Stimulated activated CD8-positive, alpha-beta memory T cell treated with anti-CD3 and anti-CD28 coated beads, Interleukin-7, amount 100 ng/mL, for 48 hours (primary cell): ENCODE measurements at places on chromosomes 3 and 15.

DNA sequence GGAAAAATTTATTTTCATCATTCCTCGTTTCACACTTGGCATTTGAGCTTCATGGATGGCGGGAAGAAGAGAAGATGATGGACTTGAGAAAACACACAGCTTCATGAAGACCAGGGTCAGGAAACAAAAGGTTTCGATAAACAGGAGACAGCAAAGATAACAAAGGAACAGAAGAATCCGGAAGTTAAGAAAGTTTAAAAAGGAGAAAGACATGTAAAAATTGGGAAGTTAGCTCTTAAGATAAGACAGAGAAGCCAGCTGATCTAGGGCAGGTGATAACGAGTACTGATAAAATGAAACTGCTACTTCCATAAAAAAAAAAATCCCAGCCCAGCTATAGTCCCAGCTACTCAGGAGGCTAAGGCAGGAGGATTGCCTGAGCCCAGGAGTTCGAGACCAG lies 23.9 kb downstream of the IL5RA start:
- DNase-seq = no peak

GRCh38 chr3:25420147-25420546 lies 7.9 kb upstream of the RARB start:
- DNase-seq = no peak

DNA sequence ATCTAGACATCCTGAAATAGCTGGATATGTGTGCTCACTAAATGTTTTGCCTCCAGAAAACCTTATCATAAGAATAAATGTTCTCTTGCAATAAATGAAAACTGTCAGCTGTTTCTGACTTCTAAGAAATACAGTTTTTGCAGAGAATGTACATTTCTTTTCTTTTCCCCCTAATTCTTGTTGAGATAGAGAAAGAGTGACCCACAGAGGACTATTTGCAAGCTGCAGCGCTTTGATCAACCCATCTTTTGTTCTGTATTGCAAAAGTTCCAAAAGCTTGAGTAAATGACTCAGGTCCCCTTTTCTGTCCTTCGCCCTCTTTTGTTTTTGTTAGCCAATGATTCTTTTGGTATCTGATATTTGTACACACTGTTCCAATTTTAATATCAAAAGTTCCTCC lies 141.9 kb downstream of the BBX start:
- no peak for DNase-seq

DNA sequence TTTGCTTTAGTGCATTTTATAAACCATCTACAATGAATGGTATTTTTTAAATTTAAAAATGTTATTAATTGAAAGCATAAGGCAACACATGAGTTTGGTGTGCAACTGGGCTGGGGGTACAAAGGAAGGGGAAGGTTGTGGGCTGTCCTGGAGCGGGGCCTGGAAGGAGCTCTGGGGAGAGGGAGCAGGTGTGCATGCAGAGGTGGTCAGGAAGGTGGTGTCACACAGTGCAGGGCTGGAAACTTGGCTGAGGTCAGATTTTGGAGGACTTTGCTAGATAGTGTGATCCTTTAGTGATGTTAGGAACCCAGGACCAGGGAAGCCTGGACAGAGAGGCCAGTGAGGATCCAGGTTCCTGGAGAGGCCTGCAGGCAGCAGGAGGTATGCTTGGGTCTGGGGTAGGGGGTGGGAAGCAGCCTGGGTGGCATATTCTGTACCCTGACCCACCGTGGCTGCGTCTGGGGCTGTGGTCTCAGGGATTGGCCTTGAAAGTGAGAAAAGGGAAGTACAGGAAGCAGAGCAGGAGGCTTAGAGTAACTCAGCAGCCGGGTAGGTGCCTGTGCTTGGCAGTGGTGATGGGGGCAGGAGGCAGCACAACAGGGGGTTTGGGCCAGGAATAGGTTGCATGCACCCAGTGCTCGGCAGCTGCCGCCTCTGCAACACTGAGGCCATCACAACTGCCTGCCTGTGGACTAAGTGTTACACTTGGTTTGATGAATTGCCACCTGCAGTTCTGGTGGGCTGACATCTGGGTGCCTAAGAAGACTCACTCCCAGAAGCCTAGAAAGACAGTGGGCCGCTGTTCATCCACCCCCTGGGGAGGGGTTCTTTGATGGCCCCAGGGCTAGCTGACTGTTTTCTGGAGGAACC lies 33.0 kb downstream of the KY start:
- no peak for DNase-seq

GRCh38 chr3:102374863-102375634 lies 59.8 kb upstream of the ZPLD1 start:
- no peak for DNase-seq

DNA sequence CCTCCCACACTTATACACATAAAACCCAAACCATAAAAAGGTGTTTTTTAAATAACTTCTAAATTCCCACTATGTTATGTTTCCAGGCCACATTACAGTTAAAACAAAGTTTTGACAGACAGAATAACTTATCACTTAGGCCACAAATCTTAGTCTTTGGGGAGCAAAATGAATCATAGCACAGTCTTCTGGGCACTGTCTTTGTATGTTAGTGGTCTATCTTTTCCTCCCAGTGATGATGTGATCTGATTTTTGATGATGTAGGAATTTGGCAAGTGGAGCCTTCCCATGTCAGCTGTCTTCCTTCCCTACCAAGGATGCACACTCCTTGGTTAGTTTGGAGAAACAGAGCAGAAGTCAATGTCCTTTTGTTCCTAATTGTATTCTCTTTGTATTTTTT lies 67.3 kb downstream of the THSD4 start:
- DNase-seq = no peak

GRCh38 chr15:42371096-42371495 lies 11.8 kb downstream of the CAPN3 start:
- no peak for DNase-seq

- DNase-seq = peak; percentile 52
These were observed 390.4 kb upstream of the LMCD1 start for GRCh38 chr3:8110966-8111798.
